Dermis microvascular lymphatic vessel endothelial cell (primary cell): ENCODE measurements at places on chromosomes 11 and 22.
A peak's percentile ranks its signal among the peaks of the same experiment; 100 is the strongest.

GRCh38 chr22:17198170-17199002, 20.8 kb downstream of the ADA2 start:
- DNase-seq, result peak; percentile 19

DNA sequence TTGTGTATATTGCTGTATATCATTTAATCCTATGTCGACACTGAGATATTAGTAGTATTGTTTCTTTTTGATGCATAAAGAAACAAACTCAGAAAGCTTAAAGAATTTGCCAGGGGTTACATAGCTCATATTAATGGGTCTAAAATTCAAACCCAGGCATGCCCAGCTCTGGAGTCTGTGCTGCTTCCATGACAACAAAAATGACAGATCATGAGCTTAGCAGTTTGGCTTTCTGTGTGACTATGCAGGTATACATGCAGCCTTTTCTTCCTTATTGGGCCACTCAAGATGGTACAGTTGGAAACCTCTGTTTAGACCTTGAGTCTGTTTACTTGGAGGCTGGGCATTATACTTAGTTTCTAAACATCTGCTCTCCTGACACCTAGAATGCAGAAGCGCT, 220.5 kb upstream of the TENM4 start:
- DNase-seq, result no peak

GRCh38 chr11:112129656-112130055, 34.2 kb downstream of the IL18 start:
- no peak for DNase-seq

- no peak for DNase-seq
Observed at GRCh38 chr11:19419021-19419750, 178.4 kb upstream of the E2F8 start.

- DNase-seq, result no peak
Observed at GRCh38 chr22:50507421-50507990, at the start of gene LMF2. Gene LMF2 (minus strand): TSS chr22:50507702. CDS start chr22:50507675, 27 bp downstream.

GRCh38 chr11:71429701-71430100, 18.5 kb downstream of the DHCR7 start:
- DNase-seq, result no peak

GRCh38 chr11:31141789-31142188, 227.8 kb downstream of the DCDC1 start:
- DNase-seq, result no peak

- DNase-seq, result no peak
Observed at GRCh38 chr11:45852712-45853101, 5.4 kb downstream of the CRY2 start.

DNA sequence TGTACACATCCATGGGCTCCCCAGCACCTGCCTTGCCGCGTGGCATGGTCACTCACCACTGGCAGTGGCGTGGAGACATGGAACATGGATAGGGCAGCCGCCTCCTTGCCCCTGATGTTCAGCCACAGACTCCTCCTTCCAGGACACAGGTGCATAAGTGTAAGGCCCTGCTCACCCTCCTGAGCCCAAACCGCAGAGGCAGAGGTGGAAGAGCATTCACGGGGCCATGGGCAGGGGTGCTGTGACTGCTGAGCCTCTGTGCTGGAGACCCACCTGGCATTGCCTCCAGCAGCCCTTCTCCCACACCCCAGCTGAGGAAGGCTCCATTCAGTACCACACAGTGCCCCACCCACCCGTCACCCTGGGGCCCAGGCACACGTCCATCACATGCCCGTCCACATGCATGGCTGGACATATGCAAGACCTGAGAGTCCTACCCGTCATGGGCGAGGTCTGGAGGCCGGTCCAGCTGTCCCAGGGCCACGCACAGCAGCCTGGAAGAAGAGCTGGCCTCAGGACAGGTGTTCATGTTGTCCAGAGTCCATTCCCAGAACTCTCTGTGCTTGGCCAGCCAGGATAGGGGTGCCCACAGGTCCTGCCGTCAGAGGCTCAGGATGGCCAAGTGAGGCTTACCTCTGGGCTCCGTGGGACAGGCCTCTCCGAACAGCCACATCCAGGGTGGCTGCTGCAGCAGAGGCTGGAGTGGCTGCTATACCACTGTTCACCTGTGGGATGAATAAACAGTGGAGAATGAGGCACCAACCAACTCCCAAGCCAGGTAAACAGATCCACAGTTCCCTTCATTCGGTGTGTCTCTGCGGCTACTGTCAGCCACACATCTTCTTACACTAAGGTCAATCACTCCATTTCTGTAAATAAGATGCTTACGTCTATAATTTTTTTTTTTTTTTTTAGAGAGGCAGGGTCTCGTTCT, 1.7 kb upstream of the TUBGCP6 start:
- DNase-seq, result no peak

- DNase-seq, result no peak
Observed at GRCh38 chr22:44024288-44024921, at the start of gene PARVB. Gene PARVB (plus strand): TSS chr22:44024302. CDS start chr22:44024340, 38 bp downstream.

DNA sequence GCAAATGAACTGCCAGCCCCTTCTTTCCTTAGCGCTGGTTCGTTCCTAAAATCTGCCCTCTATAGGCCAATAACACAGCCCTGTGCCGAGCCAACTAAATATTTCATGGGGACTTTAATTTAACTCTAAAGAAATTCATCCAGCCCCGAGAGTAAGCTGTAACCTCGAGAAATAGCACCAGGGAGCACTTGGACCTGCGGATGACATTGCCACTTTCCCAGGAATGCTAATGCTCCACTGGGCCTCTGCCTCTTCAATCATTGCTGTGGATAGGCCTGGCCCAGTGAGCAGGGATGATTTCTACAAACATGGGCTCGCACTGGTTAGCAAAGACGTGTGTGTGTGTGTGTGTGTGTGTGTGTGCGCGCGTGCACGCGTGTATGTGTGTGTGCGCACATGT, 95.3 kb upstream of the TBCEL start:
- DNase-seq, result no peak

- DNase-seq, result no peak
Observed at GRCh38 chr11:67586568-67587250, 3.1 kb downstream of the GSTP1 start.

- DNase-seq, result peak; percentile 80
Observed at GRCh38 chr22:25021409-25021808, 68.9 kb downstream of the KIAA1671 start.

DNA sequence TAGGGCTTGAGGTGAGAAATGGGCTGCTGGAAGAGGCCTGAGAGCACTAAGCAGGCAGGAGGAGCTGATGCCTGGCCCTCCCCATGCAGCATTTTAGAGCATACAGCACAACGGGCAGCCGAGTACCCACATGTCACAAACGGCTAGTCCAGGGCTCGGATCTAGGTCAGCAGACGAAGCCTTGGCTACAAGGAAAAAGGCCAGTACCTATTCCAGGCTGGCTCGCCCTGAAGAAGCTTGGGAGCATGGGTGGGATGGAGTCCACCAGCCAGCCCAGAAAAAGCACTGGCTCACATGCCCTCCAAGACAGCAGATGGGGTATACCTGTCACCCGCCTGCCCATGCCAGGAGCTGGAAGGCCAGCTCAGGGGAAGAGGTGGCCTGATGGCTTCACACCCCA, 9.6 kb downstream of the UFD1 start:
- no peak for DNase-seq

GRCh38 chr22:48424201-48424627, 1403.5 kb downstream of the BRD1 start:
- no peak for DNase-seq

DNA sequence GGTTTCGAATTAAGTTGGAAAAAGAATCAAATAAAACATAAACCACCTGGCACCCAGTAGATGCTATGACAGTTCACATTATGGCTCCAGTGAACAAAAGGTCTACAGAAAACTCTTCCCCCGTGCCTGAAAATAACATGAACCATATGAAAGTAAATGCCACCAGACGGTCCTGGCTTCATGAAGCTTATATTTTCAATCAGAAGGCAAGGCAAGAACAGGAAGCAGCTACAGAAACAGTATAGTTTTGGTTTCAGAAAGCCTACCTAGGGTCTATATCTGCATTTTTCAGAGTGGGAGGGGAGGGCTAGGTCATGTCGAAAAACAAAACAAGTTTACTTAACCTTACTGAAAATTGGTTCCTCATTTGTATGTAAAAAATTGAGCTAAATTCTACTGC, 9.8 kb downstream of the RAB30 start:
- DNase-seq, result no peak

DNA sequence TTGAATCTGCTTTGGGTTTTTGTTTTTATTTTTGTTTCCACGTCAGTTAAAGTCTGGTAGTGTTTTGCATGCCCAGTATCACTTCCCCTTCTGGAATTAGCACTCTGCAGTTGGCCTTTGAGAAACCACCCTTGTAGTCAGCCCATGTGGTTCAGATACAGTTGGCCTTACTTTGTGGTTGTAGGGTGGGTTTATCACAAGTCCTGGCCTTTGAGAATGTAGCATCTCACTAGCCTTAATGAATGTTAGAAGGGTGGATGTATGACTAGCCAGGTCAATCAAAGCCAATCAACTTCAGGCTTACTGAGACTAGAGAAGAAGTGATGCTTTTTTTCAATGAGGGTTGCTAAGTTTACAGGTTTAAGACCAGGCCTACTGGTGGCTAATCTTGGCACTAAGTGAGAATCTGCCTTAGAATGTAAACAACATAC, 19.8 kb downstream of the ARL14EP start:
- DNase-seq, result no peak
